CD4-positive, alpha-beta T cell treated with Interferon gamma for 1 hour (primary cell): ENCODE measurements at places on chromosomes 7 and 10.
A peak's percentile ranks its signal among the peaks of the same experiment; 100 is the strongest.

GRCh38 chr7:64787295-64787694 lies 6.9 kb upstream of the ZNF138 start:
- DNase-seq, result no peak

DNA sequence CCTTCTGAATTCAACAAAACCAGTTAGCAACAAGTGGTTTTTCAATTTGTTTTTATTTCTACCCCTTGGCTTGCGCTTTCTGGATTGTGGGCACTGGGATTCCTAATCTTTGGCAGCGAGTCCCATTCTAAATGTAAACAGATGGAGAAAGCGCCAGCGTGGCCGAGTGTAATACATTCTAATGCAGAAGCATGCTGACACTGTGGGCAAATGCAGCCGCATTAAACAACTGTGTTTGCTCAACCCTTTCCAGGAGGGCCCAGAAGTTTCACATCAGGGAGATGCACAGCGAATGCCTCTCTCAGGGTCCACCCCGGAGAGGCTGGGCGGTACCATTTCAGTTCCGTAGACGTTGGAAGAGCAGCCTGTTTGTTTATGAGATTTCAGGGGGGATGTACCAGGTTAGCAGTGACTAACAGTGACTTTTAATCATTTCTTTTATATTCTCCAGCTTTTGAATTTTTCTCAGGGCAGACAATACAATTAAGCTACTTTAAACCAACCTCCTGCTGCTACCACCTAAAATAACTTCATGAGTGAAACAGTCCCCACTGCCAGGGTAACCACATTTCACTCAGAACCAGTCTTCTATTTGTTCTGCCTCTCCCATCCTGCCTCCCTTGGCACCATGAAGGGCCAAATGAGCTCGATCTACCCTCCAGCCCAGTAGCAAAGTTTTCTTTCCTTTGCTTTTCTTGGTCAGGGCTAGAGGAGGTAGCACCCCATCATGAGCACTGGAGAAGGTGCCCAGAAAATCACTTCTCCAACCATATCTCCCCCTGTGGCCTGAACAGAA lies 164.2 kb upstream of the ITGB1 start:
- DNase-seq, result no peak

DNA sequence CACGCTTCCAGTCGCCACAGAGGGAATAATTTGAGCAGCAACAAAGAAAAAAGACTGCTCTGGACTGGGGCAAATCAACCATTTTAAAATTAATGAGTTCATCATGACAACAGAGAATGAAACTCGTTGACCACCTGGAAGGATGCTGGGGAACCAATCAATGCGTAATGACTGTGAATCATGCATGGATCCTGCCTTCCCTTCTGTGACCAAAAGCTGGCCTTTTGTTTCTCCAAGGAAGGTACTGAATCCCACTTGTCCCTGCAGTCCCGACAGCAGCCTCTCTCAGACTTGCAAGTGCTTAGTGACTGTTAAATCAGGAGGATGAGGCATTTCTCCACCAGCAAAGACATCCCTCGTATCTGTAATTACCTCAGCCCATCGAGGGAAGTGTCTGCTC lies 68.0 kb upstream of the TNS3 start:
- DNase-seq, result no peak

DNA sequence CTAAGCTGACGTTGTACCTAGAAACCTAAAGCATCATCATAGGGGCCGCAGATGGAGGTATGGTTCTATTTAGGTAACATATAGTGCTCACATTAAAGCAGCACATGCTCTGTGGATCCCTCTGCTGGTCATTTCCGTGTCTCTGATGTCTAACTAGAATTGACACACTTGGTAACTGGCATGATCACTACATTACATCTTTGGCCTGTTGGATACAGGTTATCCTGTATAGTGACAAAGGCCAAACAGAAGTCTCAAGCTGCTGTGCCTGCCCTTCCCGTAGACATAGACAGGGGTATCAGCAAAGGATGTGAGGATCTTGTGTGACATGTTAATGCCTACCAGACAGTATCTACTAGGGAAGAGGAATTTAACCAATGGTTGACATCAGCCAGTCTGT lies 51.2 kb downstream of the KIF5B start:
- peak; percentile 5 for DNase-seq

DNA sequence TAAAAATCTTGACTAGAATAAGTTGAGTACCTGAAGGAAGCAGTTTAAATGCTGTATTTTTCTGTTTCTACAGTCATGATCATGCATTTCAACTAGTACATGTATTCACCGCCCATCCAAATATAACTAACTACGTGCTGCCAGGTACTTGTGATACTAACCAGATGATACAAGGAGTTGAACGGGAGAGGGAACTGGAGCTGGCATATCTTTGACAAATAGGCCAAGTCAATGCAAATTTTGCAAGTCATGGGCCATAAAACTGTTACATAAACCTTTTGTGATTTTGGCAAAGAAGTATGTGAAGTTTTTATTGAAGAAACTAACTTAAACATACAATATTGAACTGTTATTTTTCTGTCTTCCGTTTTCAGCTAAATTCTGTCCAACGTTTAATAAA lies 14.5 kb downstream of the NUP42 start:
- no peak for DNase-seq

- DNase-seq, result no peak
Measured at GRCh38 chr7:5598769-5599371, 175.2 kb upstream of the TNRC18 start.

DNA sequence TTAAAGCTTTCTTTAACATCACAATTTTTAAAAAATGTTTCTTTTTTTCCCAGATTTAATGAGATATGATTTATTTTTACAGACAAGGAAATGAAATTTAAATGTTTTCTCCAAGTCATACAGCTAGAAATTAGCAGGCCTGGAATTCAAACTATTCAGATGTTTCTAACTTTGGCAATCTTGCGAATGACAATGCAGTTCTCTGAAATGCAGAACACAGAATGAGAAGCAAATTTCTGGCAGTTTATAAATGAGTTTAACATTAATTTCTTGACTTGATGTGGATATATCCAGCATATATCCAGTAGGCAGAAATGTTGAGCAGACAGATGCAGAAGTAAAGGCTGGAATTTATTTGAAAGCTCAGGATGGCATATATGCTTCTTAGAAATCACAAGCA lies 227.5 kb downstream of the THSD7A start:
- DNase-seq, result no peak

- no peak for DNase-seq
Measured at GRCh38 chr7:83738291-83738835, 89.4 kb upstream of the SEMA3E start.

DNA sequence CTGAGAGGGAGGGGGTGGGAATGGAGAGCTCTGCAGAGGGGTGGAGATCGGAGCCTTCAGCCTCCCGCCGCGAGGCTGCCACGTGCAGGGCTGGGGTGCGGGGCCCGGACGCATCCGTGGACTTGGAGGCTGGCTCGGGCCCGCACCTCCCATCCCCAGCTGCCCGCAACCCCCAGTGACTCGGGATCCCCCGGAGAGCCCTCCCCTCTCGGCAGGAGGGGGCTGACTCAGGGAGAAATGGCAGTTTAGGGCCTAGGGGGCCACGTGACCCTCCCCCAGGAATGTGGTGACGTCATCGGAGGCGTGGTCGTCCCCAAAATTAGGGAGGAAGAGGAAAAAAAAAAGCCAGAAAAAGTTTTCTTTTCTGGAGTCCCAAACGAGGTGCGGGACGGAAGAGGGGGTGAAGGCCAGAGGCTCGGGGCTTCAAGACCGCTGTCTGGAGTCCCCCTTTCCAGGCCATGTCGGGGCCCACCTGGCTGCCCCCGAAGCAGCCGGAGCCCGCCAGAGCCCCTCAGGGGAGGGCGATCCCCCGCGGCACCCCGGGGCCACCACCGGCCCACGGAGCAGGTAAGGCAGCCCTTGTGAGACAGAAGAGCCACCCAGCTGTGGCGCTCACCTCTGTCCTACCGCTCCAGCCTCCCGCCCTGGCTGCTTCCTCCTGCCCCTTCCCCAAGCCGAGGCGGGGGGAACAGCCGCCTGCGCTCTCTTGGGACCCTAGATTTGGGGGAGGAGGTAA lies at the start of gene TRIP6:
TRIP6 (plus strand) TSS at position 348 of the 736 bp plus-strand sequence; CDS start at position 459, 111 bp downstream.
- peak; percentile 43 for DNase-seq

DNA sequence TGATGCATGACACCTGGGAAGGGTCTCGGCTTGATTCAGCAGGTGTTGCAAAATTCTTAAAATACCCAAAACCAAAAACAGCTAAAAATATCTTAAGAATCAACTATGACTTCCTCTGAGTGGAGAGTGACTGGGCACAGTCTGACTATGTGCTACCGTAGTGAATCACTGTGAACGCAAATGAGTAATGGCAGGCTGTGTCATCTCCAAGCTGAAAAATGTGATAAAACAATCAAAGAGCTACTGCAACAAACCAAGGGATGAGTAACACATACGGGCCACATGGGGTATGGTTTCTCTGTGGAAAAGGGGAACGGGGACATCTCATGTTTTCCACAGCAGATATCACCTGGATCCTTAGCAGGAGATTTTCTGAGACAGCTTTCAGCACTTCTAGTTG lies 127.5 kb downstream of the ABCA13 start:
- no peak for DNase-seq

DNA sequence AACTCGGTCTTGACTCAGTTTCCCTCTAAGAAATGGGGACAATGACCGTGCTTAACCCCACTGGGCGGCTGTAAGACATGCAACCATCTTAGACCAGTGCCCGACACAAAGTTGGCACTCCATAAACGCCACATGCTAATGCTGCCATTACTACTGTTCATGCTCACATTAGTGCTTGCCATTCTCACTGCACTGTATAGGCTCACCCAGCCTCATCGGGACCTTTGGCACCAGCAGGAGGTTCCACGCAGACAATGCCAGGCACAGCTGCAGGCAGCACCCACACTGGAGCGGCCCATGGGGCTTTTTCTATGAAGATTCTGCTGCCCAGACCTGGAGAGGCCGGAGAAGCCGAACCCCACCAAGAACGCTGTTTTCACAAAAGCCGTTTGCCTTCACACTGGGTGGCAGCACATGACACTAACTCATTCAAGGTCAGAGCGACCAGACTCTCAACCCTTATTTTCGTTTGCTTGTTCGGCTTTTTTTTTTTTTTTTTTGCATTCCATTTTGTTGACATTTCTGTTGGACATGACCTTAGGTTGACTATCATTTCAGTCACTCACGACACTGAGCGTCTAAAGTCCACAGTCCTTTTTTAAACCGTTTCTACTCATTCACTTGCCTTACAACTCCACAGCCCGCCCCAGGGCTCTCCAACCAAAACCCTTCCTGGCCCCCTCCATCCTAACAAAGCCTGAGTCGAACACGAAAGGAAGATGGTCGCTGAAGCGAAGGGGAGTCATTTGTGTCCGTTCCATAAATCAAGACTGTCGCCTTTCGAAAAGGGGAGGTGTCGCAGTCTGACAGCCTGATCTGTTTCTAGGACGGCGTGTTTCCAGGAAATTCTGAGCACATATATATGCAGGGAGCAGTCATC lies 124.4 kb upstream of the RNF32 start:
- no peak for DNase-seq

DNA sequence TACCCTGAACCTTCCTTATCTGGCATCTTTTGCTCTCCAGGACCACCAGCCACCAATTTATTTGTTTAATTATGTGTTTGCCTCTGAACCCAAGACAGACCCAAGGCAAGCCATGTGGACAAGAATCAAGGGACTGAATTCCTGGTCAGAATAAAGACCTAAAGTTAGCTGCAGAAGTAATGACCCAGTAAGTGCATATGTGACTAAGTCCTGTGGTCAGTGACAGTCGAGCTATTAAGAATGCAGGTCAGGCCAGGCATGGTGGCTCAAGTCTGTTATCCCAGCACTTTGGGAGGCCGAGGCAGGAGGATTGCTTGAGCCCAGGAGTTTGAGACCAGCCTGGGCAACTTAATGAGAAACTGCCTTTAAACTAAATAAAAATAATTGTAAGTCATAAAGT lies 139.4 kb downstream of the CCDC71L start:
- DNase-seq, result no peak

GRCh38 chr7:47526466-47526865 lies 55.4 kb downstream of the TNS3 start:
- DNase-seq, result no peak

- DNase-seq, result peak; percentile 0
Measured at GRCh38 chr10:46544989-46545791, 11.3 kb downstream of the GPRIN2 start.

DNA sequence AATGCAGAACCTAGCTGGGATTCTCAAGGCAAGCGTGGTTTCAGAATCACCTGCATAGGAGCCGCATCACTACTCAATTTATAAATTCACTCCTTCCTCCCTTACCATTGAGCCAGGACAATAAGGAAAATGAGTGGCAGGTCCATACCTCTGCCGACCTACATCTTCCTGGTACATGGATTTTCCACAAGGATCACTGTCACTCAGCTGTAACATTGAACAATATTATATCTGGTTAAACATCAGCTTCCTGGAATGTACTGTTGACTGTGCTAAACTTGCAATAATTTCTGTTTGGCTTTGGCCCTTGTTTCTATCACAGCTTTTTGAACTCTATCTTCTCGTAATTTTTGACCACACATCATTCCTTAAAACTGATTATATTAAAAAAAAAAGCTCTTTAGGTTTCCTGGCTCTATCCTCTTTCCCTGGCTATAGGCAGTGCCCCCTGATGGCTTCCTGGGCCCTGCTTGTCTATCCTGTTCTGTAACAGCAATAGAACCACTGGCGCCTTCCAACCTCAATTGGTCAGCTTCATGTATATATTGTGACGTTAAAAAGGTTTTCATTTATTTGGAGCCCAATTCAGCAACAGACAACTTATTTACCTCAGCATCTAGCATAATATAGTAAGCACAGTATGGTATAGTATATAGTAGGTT lies 59.2 kb downstream of the RNLS start:
- DNase-seq, result no peak

DNA sequence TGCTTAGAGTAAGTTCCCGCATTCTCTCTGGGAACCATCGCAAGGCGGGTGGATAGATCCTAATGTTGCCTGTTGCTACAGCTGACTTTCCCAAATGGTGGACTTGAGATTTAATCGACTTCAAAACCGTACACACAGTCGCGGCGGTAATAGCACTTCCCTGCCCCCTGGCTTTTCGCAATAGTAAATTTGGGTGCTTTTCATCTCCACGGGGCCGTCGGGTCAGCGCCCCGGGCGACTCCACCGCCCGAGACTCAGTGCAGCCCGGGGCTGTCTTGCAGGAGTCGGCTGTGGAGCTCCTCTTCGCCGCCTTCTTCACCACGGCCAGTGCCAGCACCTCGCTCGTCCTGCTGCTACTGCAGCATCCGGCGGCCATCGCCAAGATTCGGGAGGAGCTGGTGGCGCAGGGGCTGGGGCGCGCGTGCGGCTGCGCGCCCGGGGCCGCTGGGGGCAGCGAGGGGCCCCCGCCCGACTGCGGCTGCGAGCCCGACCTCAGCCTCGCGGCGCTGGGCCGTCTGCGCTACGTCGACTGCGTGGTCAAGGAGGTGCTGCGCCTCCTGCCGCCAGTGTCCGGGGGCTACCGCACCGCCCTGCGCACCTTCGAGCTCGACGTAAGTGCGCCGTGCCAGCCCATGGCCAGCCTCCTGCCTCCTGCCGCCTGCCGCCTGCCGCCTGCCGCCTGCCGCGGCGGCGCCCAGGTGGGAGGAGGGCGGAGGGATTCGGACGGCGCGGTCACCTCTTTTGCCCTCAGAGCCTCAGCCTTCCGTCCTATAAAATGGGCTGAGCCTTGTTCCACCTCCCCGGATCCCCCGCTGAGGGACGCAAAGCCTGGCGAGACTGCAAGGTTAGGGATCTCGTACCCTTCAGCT lies 5.3 kb downstream of the CYP26C1 start:
- DNase-seq, result no peak
